Muscle of leg (tissue), 16 donors: ENCODE measurements at places on chromosomes 7 and 10. TPM values are rescaled to one million over a fixed set of nuclear protein-coding genes. Genes with fewer than 3 reads are reported as not detected.

The VIPR2 gene
- total RNA-seq, result 8.5 TPM

The SYT15B gene
- total RNA-seq, result 0.27 TPM

The ETV1 gene
- 15.8 TPM for total RNA-seq

The ACSM6 gene
- total RNA-seq, result not detected

The MBLAC1 gene
- total RNA-seq, result 2.3 TPM

The SPDYE11 gene
- 0.04 TPM for total RNA-seq

The TFEC gene
- total RNA-seq, result 1.2 TPM

The PNLIPRP1 gene
- total RNA-seq, result not detected

The HOXA7 gene
- 3.9 TPM for total RNA-seq

The COL1A2 gene
- total RNA-seq, result 5,114 TPM

The OR9A2 gene
- 0.18 TPM for total RNA-seq

The RBM20 gene
- total RNA-seq, result 8.3 TPM

The WEE2 gene
- total RNA-seq, result 0.09 TPM

The OGDHL gene
- 0.31 TPM for total RNA-seq

The AKR1B15 gene
- total RNA-seq, result 0.31 TPM

The GATAD1 gene
- 22.3 TPM for total RNA-seq

The STK31 gene
- total RNA-seq, result 0.40 TPM

The SLC25A40 gene
- total RNA-seq, result 9.6 TPM

The GRID2IP gene
- total RNA-seq, result 0.09 TPM

The ZNF727 gene
- total RNA-seq, result 0.44 TPM

The NEUROG3 gene
- total RNA-seq, result not detected

The RGR gene
- total RNA-seq, result 11.9 TPM

The CTAGE8 gene
- 1.1 TPM for total RNA-seq

The HOXA5 gene
- 9.4 TPM for total RNA-seq

The PODXL gene
- 35.5 TPM for total RNA-seq

The LRRC18 gene
- 0.18 TPM for total RNA-seq

The DDC gene
- 0.09 TPM for total RNA-seq

The MEST gene
- 879 TPM for total RNA-seq

The MYO3A gene
- total RNA-seq, result 0.84 TPM

The MEIG1 gene
- 0.27 TPM for total RNA-seq

The CFAP46 gene
- 0.22 TPM for total RNA-seq

The HELLS gene
- total RNA-seq, result 19.4 TPM

The AHR gene
- 41.4 TPM for total RNA-seq
